Hepatocyte (in vitro differentiated cells): ENCODE measurements at places on chromosomes 2 and 18. TPM values are rescaled to one million over a fixed set of nuclear protein-coding genes. Genes with fewer than 3 reads are reported as not detected.

The RESP18 gene
- total RNA-seq, result not detected in 2 replicates

- DNase-seq, result no peak
- H3K4me3 ChIP-seq, result no peak overlapping the region
- no peaks in the 10 kb centered on the region for H3K36me3 ChIP-seq
- no peak overlapping the region for H3K27ac ChIP-seq
- no peaks in the 10 kb centered on the region for H3K4me1 ChIP-seq
Observed at GRCh38 chr2:68798569-68798968, 64.0 kb downstream of the ARHGAP25 start.

- H3K4me3 ChIP-seq, result no peak overlapping the region
- DNase-seq, result no peak
- no peaks in the 10 kb centered on the region for H3K27me3 ChIP-seq
- no peaks in the 10 kb centered on the region for H3K36me3 ChIP-seq
- no peaks in the 10 kb centered on the region for H3K4me1 ChIP-seq
Observed at GRCh38 chr2:103638978-103639377, 877.1 kb downstream of the TMEM182 start.

DNA sequence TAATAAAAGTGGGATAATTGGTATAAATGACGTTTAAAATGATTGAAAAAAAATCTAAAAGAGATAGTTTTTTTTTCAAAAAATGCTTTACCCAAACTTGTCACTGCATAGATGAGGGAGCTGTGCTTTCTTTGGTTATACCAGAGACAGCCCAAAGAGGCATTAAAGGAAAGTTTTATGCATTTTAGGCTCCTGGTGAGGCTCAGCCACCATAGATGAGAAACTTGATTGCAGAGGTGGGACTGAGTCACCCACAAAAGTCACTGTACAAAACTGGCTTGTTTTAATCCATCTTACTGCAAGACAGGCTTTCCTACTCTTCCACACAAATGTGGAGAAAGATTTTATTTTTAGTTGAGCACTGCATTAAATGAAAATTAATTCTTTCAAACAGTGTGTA is 2.4 kb downstream of the SMYD1 start:
- H3K4me1 ChIP-seq, result no peaks in the 10 kb centered on the region
- H3K27ac ChIP-seq, result no peak overlapping the region
- no peak for DNase-seq
- H3K36me3 ChIP-seq, result no peaks in the 10 kb centered on the region

The TUBB8B gene
- total RNA-seq, result 0.16 TPM in 1 of 2 replicates, not detected in the other

The WDR12 gene
- 23.2 and 29.4 TPM in 2 replicates for total RNA-seq

DNA sequence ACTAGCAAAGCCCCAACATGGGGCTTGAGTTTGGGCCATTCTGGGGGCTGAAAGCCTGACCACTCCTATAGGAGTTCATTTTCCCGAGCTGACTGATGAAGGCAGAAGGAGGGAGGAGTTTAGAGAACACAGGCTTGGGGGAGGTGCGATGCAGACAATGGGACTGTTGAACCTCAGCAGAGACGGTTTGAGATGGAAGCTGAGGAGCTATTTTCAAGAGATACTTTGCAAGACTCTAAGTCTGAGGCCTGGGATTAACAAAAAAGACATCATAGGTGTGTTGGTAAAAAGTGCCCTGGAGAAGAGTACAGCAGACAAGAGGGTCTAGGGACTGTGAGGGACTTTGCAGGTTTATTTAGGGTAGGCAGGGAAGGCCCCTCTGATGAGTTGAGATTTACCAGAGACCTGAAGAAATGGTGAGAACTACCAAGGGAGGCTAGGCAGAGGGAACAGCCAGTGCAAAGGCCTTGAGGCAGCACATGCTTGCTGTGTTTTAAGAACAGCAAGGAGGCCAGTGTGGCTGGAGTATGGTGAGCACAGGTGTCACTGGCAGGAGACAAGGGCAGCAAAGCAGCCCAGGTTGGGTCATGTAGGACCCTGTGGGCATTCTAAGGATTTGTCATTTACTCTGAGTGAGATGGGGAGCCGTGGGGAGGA is 31.6 kb downstream of the PCBP1 start:
- no peak for DNase-seq
- no peaks in the 10 kb centered on the region for H3K36me3 ChIP-seq
- H3K4me1 ChIP-seq, result peaks cover 9% of the 10 kb centered on the region
- no peaks in the 10 kb centered on the region for H3K27me3 ChIP-seq

DNA sequence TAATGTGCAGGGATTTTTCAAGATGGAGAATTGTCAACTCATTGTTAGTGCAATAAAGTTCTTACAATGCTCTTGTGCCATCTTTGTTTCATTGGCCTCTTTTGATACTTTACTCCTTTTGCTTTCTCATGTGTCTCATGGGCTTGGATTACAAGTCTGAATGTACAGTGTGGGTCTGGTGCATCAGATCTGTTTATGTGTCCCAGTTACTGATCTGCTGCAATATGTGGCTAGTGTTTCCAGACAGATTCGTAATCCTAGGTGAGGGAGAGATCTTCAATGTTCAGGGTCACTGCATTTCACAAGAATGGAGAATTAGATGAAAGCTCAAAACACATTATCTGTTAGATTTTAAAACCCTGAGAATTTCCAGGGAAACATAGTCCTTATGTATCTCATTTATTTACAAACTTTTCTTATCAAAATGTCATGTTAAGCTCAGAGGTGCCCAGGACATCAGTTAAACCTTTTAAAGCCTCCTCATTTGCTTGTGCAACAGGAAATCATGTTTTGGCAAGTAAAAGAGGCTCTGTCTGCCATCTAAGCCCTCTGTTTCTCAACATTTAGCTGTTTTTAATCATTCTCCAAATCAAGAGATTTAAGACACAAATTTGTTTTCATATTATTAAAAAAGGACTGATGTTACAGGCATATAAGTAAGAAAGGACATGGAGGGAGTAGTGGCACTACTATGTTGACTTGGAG is 108.1 kb downstream of the NUP35 start:
- DNase-seq, result no peak
- H3K36me3 ChIP-seq, result no peaks in the 10 kb centered on the region
- H3K4me1 ChIP-seq, result no peaks in the 10 kb centered on the region
- H3K27ac ChIP-seq, result peak overlapping the region; percentile 26
- H3K27me3 ChIP-seq, result no peaks in the 10 kb centered on the region

- no peak for DNase-seq
- H3K4me3 ChIP-seq, result no peak overlapping the region
- no peaks in the 10 kb centered on the region for H3K27me3 ChIP-seq
- no peaks in the 10 kb centered on the region for H3K4me1 ChIP-seq
Observed at GRCh38 chr2:4967206-4967605, 725.0 kb upstream of the SOX11 start.

The ELMOD3 gene
- total RNA-seq, result 17.6 and 25.1 TPM in 2 replicates

- H3K27me3 ChIP-seq, result no peaks in the 10 kb centered on the region
- H3K36me3 ChIP-seq, result no peaks in the 10 kb centered on the region
- DNase-seq, result no peak
- no peaks in the 10 kb centered on the region for H3K4me1 ChIP-seq
- H3K27ac ChIP-seq, result no peak overlapping the region
- no peak overlapping the region for H3K4me3 ChIP-seq
Observed at GRCh38 chr2:70354264-70354949, 52.5 kb upstream of the FAM136A start.

- H3K4me1 ChIP-seq, result no peaks in the 10 kb centered on the region
- no peak for DNase-seq
- H3K36me3 ChIP-seq, result no peaks in the 10 kb centered on the region
- H3K4me3 ChIP-seq, result no peak overlapping the region
Observed at GRCh38 chr2:18050001-18050400, 171.5 kb downstream of the KCNS3 start.

GRCh38 chr2:108613261-108614042 is 79.2 kb downstream of the LIMS1 start:
- peaks cover 55% of the 10 kb centered on the region for H3K4me1 ChIP-seq
- no peak for DNase-seq
- no peaks in the 10 kb centered on the region for H3K27me3 ChIP-seq
- no peak overlapping the region for H3K4me3 ChIP-seq

- no peak overlapping the region for H3K4me3 ChIP-seq
- DNase-seq, result no peak
- no peaks in the 10 kb centered on the region for H3K36me3 ChIP-seq
- H3K27me3 ChIP-seq, result no peaks in the 10 kb centered on the region
- H3K4me1 ChIP-seq, result no peaks in the 10 kb centered on the region
Observed at GRCh38 chr2:127182626-127183458, 37.3 kb downstream of the CYP27C1 start.

GRCh38 chr2:95262896-95263542 is 11.2 kb upstream of the PROM2 start:
- H3K27me3 ChIP-seq, result no peaks in the 10 kb centered on the region
- no peak overlapping the region for H3K27ac ChIP-seq
- no peak for DNase-seq
- H3K4me3 ChIP-seq, result no peak overlapping the region
- no peaks in the 10 kb centered on the region for H3K36me3 ChIP-seq

DNA sequence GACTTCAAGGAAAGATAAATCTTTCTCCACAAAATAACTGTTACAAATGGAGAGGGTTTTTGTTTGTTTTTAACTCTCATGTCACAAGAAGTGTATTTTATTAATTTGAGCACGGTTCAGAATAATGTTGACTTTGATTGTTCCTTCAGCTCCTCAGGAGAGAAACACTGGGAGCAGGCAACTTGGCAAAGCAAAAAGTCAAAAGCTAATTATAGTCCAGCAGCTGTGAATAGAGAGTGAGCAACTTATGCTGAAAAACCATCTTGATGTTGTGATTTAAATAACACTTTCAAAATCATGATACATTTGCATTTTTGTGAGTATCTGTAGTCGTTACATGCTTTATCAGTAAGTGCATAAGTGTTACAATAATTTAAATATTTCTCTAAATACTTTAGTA is 37.5 kb upstream of the TTN start:
- no peaks in the 10 kb centered on the region for H3K4me1 ChIP-seq
- H3K27me3 ChIP-seq, result no peaks in the 10 kb centered on the region
- H3K27ac ChIP-seq, result no peak overlapping the region
- no peak for DNase-seq
- no peaks in the 10 kb centered on the region for H3K36me3 ChIP-seq
- H3K4me3 ChIP-seq, result no peak overlapping the region

The CD226 gene
- 0.07 and 0.16 TPM in 2 replicates for total RNA-seq

The STPG4 gene
- total RNA-seq, result 0.72 TPM in 1 of 2 replicates, not detected in the other

The MBP gene
- 21.0 and 22.1 TPM in 2 replicates for total RNA-seq

The DTNA gene
- total RNA-seq, result 34.0 and 42.8 TPM in 2 replicates
